ENCODE measurements at places on chromosomes 12 and 14.

GRCh38 chr12:20210621-20211215 is 157.6 kb upstream of the PDE3A start:
- DNase-seq: no peak

GRCh38 chr14:91935586-91935985 is 11.9 kb downstream of the FBLN5 start:
- no peak for DNase-seq

GRCh38 chr12:132074216-132074615 is 69.9 kb downstream of the DDX51 start:
- DNase-seq: no peak

DNA sequence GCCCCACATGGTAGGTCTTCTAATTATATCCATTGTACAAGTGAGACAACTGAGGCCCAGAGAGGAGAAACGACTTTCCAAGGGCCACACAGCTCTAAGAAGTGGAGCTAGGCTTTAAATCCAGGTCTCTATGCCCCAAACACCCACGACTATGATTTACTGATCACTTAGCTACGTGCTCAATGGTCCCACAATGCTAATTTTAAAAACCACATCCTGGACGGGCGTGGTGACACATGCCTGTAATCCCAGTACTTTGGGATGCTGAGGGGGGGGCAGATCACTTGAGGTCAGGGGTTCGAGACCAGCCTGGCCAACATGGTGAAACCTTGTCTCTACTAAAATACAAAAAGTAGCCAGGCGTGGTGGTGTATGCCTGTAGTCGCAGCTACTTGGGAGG is 8.4 kb upstream of the MLEC start:
- no peak for DNase-seq

DNA sequence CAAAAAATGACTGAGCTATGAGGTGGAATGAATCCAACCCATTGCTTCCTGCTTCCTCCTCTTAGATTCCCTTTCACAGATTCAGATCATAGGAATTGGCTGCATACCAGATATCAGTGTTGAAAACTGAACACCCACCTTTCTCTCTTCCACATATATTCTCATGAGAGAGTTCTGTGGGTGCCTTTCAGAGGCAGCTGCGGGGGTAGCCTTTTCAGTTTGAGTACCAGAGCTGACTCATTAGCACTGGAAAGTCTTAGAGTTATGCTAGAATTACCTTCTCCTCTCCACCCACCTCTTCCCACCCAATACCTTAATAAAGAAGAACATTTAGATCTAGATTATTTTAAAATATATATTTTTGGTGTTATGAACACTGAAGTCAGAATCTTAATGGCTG is 495.4 kb upstream of the SEL1L start:
- DNase-seq: no peak

DNA sequence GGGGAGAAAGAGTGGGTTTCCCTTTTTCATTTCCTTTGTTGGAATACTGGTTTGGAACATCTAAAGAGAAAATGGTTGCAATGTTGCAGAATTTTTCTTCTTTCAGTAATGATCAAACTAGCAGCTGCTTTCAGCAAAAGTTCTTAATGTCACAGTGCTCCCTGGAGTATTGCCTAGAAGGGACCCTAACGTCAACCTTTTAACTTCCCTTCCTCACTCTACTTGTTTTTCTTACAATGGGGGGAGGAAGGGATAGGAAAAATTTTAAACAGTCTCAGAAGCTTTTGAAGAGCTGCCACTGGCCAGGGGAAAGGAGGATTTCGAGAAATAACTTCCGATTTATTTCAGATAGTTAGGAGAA is 521.8 kb downstream of the MED13L start:
- no peak for DNase-seq

- no peak for DNase-seq
These were observed 403.1 kb downstream of the TMEM121 start for GRCh38 chr14:105929327-105930081.

GRCh38 chr14:83470466-83470865 is 1936.8 kb upstream of the SEL1L start:
- no peak for DNase-seq

GRCh38 chr12:88248606-88249005 is 106.5 kb downstream of the TMTC3 start:
- no peak for DNase-seq

DNA sequence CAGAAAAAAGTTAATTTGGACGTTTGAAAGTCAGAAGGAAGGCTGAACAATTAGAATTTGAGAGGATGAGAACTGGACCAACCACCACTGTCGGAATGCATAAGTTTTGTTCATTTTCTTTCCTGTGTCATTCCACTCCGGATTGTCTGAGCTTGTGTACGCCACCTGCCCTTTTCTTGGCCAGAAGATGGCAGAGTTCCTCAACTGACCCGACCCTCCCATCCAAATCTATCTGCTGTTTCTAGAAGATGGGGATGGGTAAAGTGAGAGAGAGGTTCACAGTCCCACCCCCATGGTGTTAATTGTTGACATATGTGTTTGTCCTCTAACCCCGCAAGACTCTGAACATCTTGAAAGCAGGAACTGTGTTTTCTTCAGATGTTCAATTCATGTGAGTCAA is 388.0 kb downstream of the VRK1 start:
- DNase-seq: peak; percentile 64

DNA sequence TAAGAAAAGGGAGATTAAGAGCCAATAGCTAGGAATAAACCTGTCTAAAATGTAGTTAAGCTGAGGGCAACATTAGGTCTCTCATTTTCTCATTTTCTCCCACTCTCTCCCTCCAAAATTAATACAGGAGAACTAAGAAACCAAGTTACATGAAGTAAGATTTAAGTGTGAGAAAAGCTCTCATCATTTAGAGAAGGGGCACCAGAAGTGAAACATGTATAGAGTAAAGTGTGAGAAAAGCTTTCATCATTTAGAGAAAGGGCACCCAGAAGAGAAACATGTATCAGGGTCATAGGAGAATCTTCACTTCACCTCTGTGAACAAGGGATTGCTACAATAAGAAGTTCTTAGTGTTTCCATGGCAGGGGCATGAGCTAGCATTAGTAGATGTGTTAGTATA is 132.4 kb upstream of the CNTN1 start:
- no peak for DNase-seq

DNA sequence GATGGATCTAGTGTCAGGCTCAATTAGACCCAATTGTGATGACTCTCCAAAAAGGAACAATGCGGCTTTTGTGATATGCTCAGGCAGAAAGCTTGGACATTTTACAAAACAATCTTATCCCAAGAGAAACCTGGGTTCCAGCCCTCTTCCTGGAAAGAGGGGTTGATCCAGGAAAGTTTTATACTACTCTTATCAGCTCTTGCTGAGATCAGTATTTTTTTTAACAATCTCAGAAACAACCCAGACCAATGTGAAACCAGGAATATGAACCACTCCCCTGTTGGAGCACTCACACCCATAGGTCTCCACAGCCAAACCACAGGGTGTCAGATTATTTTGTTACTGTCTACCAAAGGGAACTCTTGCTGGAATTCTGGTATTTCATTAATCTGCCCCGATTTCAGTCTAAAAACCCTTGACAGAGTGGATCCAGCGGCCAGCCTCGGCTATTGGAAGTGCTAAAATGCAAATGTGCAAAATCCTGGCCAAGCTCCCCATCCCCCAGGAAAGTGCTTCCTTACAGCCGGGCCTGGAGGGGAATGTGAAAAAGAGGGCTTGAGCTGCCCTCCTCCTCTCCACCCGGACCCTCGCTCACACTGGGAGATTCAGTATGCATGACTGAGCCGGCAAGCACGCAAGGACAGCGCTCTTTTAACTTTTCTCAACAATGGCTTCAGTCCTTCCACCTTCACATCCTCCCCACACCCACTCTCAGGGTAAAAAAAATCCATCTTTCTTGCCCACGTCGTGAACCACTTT is 4.0 kb downstream of the FBXL14 start:
- DNase-seq: peak; percentile 89

DNA sequence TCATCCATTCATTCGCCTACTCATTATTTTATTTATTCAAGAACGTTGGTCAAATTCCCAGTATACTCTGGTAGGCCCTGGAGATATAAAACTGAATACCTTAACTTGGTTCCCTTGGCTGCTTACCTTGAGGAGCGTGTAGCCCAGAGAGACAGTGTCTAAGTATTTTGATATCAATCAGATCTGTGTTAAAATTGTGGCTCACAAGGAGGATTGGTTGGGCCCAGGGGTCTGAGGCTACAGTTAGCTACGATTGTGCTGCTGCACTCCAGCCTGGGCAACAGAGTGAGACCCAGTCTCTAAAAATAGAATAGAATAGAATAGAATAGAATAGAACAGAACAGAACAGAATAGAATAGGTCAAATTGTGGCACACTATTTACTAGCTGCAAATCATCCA is 438.4 kb downstream of the ADAMTS20 start:
- DNase-seq: no peak

DNA sequence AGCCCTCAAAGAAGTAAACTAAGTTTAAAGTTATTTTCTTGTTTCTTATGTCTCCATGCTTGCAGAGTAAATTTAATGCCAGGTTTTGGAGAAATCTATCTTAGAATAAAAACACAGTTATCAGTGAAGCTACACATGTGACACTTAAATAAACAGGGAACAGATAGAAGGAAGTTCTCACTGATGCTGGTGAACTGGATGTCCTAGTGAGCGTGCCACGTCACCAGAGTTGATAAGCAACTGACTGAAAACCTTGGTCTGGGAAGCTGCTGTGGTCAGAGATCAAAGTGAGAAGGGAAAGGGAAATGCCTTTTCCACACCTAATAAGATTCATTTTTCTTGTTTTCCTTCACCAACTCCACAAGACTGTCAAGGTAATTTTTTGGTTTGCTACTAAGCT is 74.8 kb upstream of the PCED1B start:
- DNase-seq: no peak

GRCh38 chr12:4977102-4977501 is 66.6 kb upstream of the KCNA5 start:
- no peak for DNase-seq

DNA sequence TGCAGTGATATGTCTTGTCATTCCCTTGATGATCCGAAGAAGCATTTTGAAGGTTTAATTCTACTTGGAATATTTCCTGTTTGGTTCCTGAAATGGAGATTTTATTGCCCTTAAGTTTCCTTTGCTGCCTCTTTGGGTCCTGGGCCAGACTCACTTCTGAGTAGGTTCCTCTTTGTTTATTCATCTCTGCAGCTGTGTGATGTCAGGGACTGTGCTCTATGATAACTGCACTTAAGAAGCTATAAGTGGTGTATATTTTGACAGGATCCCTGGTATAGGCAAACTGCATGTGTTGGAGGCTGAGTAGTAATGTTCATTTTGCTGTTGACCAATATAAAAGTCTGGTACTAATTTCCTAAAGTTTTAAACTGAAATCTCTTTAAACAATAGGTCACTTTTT is at the start of gene KLRC4:
TSS of gene KLRC4 (minus strand) at position 366 of the 400 bp plus-strand sequence. CDS start at position 184, 182 bp downstream.
- no peak for DNase-seq

DNA sequence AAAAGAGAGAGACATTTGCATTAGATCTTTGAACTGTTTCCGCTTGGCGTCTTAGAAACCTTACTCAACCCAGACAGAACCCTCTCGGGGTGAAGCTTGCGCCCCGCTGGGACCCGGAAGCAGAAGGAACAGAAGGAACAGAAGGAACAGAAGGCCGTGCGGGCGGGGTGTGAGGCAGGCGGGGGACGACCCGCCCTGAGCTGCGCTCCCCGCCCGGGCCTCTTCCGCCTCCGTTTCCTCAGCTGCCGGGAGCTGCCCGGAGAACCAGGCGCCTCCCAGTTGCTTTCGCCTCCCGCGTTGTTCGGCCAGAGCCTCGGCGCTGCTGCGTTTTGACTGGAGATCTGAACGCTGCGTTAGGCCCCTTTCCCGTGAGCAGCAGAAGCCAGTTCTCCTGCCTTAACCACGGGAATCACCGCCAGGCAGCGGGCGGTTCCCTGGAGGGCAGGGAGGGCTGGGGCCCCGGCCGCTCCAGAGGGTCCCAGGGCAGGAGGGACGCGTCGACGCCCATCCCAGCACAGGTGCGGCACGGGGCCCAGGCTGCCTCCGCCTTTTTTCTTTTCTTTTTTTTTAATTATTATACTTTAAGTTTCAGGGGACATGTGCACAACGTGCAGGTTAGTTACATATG is 19.3 kb upstream of the MMP17 start:
- peak; percentile 67 for DNase-seq

GRCh38 chr14:97457575-97458085 is 660.4 kb downstream of the VRK1 start:
- no peak for DNase-seq

- DNase-seq: no peak
These were observed 451 bp downstream of the IRAK3 start for GRCh38 chr12:66189486-66189843.

- DNase-seq: no peak
These were observed 36.1 kb downstream of the ZFP36L1 start for GRCh38 chr14:68756734-68757133.

DNA sequence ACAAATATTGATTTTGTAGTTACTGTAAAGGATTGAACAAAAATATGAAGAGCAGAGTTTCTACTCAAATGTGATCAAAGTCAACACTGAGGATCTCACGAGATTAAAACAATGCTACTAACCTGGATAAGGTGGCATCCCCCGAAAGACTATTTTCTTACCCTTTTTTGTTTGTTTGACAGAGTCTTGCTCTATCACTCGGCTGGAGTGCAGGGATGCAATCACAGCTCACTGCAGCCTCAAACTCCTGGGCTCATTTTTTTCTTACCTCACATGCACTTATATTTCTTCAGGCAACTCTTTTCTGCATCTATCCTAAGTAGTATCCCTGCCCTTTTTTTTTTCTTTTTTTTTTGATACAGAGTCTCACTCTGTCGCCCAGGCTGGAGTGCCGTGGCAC is 109.2 kb downstream of the VEZT start:
- no peak for DNase-seq

GRCh38 chr12:82174936-82175335 is 183.3 kb downstream of the CCDC59 start:
- no peak for DNase-seq

- no peak for DNase-seq
These were observed 292.4 kb upstream of the TBX3 start for GRCh38 chr12:114976372-114976771.

- DNase-seq: no peak
These were observed 76.3 kb downstream of the GRIP1 start for GRCh38 chr12:66602483-66603143.

DNA sequence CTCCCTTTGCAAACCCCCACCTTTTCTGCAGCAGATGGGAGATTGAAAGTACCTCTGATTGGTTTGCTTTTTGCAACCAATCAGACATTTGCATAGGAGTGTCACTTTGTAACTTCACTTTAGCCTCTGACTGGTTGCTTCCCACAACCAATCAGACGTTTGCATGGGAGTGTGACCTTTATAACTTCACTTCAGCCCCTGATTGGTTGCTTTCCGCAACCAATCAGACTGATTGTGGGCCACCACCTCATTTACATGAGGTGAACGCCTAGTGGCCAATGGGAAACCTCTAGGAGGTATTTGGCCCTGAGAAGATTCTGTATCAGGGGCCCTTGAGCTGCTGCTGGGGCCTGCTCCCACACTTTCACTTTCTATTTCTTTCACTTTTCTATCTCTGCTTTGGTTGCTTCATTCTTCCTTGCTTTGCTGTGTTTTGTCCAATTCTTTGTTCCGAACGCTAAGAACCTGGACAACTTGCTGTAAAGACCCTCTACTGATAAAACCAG is 106.0 kb upstream of the PRICKLE1 start:
- no peak for DNase-seq

GRCh38 chr14:100304825-100305323 is 1.4 kb downstream of the SLC25A29 start:
- peak; percentile 89 for DNase-seq

GRCh38 chr14:100323942-100324307 is 786 bp downstream of the SLC25A47 start:
- DNase-seq: no peak

Data from H7 (cell line).